NCI-H460 (cell line): ENCODE measurements at places on chromosomes 5 and 9. TPM values are rescaled to one million over a fixed set of nuclear protein-coding genes. Genes with fewer than 3 reads are reported as not detected.

DNA sequence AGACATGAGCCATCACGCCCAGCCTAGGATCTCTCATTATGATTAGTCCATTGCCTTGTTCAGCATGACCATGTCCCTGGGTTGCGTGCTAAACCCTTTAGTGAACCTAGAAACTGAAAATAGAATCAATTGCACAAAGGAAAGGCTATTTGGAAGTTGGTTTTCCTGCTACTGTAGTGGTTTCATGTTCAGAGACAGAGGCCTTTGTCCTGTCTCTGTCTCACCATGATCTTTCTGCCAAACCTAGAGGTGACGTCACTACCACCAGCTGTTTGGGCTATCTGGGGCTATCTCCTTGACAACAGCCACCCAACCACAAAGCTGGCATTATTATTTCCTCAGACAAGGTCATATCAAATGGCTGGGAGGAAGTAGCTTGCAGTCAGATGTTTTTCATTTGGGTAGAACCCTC, 4.0 kb upstream of the CDK5RAP2 start:
- DNase-seq: peak; percentile 11

GRCh38 chr9:8812888-8813287, 1013.3 kb upstream of the DMAC1 start:
- no peak for DNase-seq

DNA sequence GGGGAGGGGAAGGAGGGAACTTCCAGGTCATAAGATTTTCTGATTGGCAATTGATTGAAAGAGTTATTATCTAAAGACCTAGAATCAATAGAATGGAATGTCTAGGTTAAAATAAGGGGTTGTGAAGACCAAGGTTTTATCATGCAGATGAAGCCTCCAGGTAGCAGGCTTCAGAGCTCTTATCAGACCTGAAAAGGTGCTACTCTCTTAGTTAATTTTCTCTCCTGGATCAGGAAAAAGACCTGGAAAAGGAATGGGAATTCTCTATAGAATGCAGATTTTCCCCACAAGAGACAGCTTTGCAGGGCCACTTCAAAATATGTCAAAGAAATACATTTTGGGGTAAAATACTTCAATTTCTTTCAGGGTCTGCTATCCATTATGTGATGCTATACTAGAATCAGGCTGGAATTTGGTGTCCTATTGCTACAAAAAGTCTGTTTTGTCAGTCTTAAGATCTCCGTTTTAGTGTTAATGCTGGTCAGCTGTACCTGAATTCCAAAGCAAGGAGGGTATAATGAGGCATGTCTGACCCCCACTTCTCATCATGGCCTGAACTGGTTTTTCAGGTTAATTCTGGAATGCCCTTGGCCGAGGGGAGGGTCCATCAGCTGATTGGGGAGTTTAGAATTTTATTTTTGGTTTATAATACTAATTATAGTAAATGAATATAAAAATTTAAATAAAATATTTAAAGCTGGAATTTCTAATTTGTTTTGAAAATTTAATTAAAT, 16.6 kb upstream of the STOM start:
- DNase-seq: no peak

- DNase-seq: no peak
Measured at GRCh38 chr9:86324901-86325300, 29.3 kb downstream of the TUT7 start.

Gene S100Z
- total RNA-seq: not detected in 2 replicates

DNA sequence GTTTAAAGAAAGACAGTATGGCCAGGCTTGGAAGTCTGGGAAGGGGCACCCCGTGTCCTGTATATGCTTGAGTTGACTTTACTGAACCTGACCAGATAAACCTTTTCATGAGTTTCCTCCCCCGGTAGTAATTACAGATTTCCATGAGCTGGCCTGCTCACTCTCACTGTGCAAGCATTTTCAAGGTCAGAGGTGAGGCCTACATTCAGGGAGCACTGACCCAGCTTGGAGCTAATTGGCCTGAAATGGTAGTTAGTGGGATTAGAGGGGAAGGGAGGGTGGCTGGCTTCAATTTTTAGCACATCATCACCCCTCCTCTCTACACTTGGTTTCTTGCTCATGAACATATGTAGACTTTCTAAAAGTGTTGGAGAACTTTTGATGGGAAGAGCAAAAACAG, 99.2 kb downstream of the PSAT1 start:
- no peak for DNase-seq

DNA sequence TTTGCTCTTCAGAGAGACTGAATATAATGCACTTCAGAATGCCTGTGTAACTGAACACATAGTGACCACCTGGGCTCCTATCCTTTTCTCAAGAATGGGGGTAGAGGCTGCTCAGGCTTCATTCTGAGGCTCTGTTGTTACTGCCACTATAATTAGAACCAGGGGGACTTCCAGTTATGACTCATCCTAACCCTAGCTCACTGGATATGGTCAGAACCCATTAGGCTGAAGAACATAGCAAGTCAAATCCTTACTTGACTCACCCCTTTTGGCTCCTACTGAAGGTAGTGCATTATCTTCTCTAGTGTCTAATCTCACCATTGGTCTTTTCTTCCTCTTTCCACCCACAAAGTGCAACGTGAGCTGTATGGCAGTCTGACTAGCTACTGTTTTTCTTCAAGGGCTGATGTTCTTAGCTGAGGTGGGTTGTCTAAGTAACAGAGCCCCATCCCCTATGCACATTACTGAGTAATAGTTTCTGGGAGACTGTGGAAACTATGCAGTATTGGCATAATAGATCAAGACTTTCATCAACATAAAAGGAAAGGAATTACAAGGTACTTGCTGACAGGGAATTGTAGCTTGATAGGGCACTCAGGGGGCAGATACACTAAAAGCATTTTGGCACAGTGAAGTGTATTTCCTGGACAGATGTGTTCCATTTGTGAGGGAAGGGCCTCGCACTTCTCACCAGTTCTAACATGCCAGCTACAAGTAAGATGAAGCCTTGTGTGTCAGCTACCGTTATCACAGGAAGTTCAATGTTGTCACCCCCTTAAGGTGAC, 431.0 kb upstream of the MEF2C start:
- no peak for DNase-seq

Gene ENG
- 11.5 and 12.9 TPM in 2 replicates for total RNA-seq

Gene GPR150
- total RNA-seq: not detected in 2 replicates

DNA sequence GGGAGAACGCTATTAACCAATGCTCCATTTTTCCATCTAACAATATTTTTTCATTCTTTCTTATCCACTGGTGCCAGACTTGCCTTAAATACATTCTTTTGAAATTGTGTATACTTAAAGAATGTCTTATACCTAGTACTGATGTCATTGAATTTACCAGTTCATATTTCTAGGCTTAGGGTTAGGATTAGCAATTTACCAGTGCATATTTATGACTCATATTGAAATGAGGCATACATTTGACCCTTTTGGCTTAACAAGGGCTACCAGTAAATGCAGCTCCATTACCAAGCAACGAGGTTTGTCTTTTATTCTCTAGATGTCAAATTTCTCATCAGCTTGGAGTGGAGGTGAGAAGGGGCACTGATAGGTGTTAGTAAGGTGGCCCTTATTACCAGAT, 89.5 kb downstream of the CDH9 start:
- no peak for DNase-seq

Gene GABRG2
- total RNA-seq: not detected in 2 replicates

DNA sequence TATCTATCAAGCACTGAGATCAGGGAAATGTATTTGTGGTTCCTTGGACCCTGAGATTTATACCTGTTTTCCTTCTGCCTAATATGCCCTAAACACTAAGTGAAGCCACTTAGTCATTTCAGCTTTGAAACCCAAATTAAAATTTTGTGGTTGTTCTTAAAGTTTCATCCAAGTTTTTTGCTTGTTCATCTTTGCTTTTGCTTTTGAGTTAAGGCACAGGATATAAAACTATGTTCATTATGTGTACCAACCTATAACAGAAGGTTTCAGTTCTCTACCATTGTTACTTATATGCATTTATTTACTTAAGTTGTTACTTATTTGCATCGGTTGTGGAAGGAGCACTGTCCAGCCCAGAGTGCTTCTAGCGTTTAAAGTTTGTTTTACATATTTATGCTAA, 382.3 kb downstream of the PTPRD start:
- DNase-seq: no peak

Gene PDGFRB
- 1.7 and 2.4 TPM in 2 replicates for total RNA-seq

Gene ZFP37
- not detected in 2 replicates for total RNA-seq

- no peak for DNase-seq
Measured at GRCh38 chr9:37936965-37937364, 33.0 kb upstream of the SLC25A51 start.

DNA sequence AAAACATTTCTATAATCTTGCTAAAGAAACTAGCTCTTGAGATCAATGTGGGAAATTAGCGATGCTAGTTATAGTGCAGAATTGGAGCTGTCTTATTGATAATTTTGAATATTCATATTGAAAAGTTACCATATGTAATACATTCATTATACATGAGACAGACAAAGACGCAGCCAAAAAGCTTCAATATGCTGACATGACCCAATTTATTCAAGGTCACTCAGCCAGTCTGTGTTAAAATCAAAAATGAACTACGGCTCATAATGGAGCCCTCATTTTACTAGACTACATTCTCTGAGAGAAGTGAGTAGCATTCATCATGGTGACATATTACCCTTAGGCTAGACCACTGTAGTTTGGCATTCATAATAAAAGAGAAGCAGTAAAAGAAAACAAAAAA, 107.3 kb upstream of the GABRG2 start:
- no peak for DNase-seq

Gene F2RL2
- total RNA-seq: 37.5 and 41.5 TPM in 2 replicates

Gene C5orf58
- not detected in 2 replicates for total RNA-seq

- peak; percentile 44 for DNase-seq
Measured at GRCh38 chr5:60382716-60383115, 317.2 kb downstream of the DEPDC1B start.
